ENCODE measurements at places on chromosomes 7 and 10.

- no peak for DNase-seq
Observed at GRCh38 chr10:7808686-7809267, 9.5 kb upstream of the TAF3 start.

DNA sequence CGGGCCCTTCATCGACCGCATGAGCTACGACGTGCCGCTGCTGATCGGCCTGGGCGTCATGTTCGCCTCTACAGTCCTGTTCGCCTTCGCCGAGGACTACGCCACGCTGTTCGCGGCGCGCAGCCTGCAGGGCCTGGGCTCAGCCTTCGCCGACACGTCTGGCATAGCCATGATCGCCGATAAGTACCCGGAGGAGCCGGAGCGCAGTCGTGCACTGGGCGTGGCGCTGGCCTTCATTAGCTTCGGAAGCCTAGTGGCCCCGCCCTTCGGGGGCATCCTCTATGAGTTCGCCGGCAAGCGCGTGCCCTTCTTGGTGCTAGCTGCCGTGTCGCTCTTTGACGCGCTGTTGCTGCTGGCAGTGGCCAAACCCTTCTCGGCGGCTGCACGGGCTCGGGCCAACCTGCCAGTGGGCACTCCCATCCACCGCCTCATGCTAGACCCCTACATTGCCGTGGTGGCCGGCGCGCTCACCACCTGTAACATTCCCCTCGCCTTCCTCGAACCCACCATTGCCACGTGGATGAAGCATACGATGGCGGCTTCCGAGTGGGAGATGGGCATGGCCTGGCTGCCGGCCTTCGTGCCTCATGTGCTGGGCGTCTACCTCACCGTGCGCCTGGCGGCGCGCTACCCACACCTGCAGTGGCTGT is 1.2 kb downstream of the SLC18A3 start:
- no peak for DNase-seq

DNA sequence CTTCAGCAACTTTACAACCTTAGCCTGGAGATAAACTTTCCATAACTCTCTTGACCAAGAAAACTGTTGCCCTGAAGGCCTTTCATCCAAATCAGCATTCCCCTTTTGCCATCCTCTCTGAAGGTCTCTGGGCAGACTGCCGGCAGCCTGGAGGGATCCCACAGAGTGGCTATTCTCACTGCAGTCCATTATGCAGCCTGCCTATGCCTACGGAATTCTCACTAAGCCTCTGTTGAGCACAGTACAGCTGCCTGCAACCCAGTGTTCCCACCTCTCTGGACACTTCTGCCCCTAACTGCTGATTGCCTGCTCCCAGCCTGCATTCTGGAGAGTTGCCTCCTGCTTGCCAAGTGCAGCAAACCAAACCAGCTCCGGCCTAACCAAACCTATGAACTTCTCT is 548.9 kb upstream of the STEAP1 start:
- no peak for DNase-seq

DNA sequence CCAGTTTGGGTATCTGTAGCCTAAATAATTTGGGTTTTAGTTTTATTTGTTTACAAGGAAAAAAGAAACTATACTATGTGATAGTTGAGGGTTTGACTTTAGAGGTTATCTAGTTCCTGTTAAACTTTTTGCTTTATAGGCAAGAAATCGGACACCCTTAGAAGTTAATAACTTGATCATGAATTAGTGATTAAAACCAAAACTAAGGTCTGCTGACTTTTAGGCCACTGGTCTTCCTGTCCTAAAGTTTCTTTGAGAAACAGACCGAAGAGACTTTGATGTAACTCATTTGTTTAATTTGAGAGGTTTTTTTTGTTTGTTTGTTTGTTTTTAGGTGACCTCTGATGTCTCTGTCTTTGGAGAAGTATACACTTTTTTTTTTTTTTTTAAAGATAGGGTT is 59.7 kb downstream of the PHTF2 start:
- no peak for DNase-seq

GRCh38 chr7:12102126-12102525 is 109.0 kb upstream of the TMEM106B start:
- no peak for DNase-seq

DNA sequence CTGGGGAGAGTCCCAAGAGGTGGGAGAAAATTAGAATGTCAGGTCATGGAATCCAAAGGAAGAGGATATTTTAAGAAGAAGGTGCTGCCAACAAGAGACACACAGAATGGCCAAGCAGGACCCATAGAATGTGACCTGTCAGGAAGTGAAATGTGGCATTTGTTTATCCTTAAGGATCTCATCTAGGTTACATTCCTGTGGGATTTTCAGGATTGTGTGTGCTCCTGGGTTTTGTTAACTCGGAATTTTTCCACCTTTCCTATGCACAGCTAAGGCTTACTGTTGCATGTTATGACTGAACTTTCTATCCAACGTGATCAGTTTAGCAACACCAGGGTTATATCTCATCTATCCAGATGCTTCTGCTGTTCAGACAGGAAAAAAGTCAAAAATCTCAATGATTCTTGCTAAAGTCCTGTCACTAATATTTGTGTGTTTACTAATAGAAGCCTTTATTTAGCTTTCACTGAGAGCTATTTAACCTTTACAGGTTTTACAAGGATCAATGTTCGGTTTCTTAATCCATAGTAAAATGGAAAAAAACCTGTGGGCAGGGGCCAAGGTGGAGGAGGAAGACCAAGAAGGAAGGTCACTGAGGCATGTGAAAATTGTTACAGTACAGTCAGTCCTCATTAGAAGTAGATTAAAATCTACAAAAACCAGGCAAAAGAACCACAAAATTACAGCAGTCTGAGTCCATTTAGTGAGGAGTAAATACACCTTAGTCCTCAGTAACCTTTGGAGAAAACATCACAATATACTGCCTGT is 437.8 kb upstream of the NPVF start:
- DNase-seq = no peak

DNA sequence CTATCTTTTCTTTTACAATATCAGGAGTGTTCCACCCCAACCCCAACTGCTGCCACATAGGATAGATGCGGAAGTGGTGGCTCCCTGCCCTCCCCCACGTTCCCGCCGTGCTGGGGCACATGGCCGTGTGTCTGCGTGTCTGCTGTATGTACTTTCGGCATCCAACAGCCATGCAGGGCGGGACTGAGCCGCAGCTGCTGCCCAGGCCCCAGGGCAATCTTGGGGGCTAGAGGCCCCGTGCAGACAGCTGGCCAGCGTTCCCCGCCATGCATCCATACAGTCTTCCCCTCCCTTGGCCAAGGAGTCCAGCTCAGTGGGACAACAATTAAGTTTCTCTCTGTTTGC is 162.7 kb downstream of the DGKB start:
- DNase-seq = no peak

DNA sequence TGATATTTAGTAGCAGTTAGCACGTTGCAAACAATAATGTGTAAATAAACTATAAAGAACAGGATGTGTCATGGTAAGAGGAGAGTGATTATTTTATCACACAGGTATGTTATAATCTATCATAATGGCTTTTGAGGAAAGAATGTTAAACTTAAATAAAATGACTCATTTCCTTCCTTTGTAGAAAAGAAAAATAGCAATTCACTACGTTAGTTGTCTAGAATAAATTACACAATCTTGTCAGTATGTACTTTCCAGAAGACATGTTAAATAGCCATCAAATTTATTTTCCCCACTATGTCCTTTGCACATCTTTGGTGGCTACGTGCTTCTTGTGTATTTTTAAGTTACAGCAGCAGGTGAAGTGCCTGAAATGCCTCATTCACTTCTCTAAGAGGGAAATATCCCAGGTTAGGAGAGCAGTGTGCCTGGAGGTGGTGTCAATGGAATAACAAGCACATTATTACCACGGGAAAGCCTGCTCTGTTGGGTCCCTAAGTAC is 133.8 kb downstream of the SEMA3A start:
- no peak for DNase-seq

GRCh38 chr10:51542853-51543252 is 156.5 kb downstream of the CSTF2T start:
- no peak for DNase-seq

- DNase-seq = no peak
Observed at GRCh38 chr10:109587366-109587765, 335.9 kb downstream of the XPNPEP1 start.

DNA sequence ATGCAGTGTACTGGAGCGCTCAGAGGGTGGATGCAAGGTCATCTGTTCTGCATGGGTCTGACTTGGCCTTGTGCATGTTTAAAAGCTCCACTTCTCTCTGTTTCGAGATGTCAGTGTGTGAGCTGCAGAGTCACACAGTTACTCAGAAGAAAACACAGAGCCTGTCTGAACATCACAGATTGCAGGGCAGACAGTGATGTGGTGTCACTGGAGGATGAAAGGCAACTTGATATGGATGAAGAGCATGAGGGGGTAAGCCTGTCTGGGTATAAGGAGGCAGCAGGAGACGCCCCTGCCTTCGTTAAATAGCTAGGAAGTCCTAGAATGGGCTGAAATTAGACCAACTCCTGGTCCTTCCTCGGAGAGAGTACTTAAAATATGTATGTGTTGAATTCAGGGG is 67.5 kb upstream of the LRRC18 start:
- no peak for DNase-seq

DNA sequence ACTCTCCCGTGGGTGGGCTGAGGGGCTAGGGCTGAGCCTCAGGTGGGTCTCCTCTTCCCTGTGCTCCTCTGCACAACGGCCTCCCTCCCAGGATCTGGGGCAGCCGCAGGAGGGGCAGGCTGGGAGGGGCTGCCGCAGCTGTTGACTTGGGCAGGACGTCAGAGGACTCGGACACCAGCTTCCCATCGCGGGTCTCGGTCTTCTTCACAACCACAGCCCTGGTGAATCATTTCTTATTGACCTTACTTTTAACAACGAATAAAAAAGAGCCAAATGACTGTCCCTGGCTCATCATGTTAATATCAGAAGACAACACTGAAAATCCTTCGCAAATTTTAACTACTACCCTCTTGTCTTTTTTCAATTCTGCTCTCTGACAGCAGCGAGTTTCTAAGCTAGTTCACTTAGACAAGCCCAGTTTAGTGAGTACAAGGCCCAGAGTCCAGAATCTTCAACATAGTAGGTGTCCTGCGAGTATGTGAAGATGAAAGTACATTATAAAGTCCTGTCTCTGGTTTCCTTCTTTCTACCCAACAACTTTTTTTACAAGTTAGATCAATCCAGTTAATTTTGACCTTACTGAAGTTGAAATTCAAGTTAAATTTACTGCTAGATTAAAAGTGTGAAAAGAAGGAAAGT is 32.4 kb downstream of the CTNNA3 start:
- no peak for DNase-seq

DNA sequence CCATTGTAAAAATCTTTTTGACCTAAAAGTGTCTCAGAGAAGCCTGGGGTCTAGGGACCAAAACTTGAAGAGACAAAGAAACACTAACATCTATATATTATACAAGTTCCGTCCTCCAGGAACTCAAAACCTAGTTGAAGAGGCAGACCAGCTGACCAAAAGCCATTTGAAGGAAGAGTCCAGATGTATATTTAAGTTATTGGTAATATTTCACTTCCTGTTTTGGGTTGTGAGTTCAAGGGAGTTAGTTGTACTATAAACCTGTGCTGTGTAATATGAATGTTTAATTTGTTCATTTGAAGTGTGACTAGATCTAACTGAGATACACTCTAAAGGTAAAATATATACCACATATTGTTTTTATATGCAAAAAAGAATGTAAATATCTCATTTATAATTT is 45.0 kb downstream of the CDK1 start:
- DNase-seq = no peak

DNA sequence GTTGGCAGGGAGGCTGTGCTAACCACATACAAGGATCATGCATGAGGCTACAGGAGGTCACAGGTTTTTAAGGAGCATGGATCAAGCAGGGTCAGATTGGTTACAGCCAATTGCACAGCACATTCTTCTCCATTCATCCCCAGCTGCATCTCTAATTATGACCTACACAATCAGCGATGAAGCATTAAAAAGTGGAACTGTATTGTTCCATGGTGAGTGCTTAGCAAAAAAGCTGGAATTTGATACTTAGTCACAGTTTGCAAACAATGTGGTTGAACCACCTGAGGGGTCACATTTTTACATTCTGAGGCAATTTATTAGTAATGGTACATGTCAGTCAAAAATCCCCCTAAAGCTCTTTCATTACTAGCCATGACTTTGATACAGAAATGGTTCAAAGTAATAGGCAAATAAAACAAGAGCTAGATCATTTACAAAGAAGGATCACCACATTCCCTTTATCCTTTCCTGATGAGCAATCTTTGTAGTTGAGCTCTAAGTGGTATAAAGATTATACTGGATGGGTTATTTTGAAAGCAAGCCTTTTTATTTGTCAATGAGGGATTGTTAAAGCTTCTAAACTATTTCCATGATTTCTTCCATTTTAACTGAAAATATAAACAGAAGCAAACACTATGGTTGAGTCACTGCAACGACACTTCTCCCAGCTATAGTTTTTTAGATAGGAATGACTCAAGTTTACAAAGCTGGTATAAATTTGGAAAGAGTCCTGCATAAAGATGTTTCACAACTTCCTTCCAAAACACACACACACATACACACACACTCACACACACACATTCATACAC is 217.8 kb upstream of the SEMA3A start:
- DNase-seq = no peak

- DNase-seq = no peak
Observed at GRCh38 chr10:66291133-66291532, 634.7 kb upstream of the LRRTM3 start.

GRCh38 chr7:96308253-96308949 is 13.5 kb downstream of the SLC25A13 start:
- DNase-seq = no peak

- DNase-seq = no peak
Observed at GRCh38 chr7:149449897-149450296, 11.0 kb downstream of the ZNF777 start.

GRCh38 chr7:26052706-26053105 is 99.3 kb upstream of the NFE2L3 start:
- no peak for DNase-seq

DNA sequence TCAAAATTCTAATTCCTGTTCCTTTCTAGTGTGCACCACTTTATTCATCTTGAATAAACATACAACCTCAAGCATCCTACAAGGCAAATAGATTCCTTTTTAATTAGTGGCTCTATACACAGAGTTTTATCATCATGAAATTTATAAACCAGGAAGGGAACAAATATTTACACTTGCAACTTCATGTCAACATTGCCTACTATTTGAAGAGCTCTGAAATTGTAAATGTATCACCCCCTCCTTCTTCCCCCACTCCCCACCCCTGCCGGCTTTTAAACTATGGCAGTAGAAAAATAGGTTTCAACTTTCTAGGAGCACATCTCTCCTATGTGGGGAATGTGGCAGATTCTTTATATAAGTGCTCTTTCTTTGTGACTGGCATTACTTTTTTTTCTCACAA is 49.6 kb downstream of the KAT6B start:
- DNase-seq = no peak

GRCh38 chr10:93445097-93445960 is 36.8 kb downstream of the MYOF start:
- DNase-seq = no peak

GRCh38 chr7:106070567-106071254 is 41.4 kb downstream of the SYPL1 start:
- no peak for DNase-seq

DNA sequence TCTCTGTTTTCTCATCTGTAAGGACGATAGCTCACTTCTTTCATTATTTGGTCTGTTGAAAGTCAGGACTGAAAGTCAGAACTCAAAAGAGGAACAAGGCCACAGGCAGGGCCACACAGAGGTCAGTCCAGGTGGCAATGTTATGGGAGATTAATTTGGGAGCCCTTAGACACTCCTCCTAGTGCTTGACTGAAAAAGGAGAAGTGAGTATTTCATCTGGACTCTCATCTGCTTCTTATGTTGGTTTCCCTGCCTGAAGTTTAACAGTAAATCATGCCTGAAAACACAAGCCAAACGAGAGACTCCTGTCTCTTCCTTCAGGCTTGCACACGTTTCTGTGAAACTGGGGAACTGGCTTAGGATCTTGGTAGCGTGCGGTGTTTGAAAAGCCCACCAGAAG is 248.5 kb downstream of the BUB3 start:
- DNase-seq = no peak

- DNase-seq = no peak
Observed at GRCh38 chr10:48704156-48704555, 19.5 kb downstream of the WDFY4 start.

Data from stimulated activated CD8-positive, alpha-beta memory T cell treated with anti-CD3 and anti-CD28 coated beads, Interleukin-12 subunit alpha, Interleukin-12 subunit beta, amount 100 ng/mL, for 4 hours (primary cell).